ENCODE measurements at places on chromosomes 1 and 21.

- DNase-seq, result no peak
Measured at GRCh38 chr1:209064850-209065706, 518.4 kb upstream of the CAMK1G start.

- DNase-seq, result no peak
Measured at GRCh38 chr1:25487628-25488027, 55.8 kb upstream of the LDLRAP1 start.

GRCh38 chr1:199742547-199742946 is 285.0 kb upstream of the NR5A2 start:
- no peak for DNase-seq

GRCh38 chr21:35488946-35489345 is 439.8 kb upstream of the RUNX1 start:
- DNase-seq, result no peak

GRCh38 chr1:229270547-229271447 is at the start of gene RAB4A:
Gene RAB4A, plus strand, starts transcription at chr1:229271111. Its CDS starts 229 bp downstream, at chr1:229271340.
- DNase-seq, result peak; percentile 74

DNA sequence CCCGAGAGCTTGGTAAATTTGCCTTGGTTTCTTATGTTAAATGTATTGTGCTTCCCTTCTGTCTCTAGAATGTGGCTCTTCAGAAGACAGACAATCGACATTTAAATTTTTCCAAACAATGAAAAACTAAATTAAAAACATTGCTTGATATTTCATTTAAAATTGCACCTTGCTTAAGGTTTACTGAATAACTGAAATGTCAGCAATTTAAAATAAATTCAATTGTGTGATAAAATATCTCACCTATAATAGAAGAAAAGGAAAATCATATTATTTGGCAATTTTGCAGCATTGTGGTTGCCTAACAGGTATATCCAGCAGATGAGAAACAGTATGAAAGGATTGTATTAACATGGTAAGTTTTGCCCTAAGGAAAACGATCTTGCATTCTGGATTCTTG is 56.5 kb downstream of the MAP3K21 start:
- DNase-seq, result no peak

DNA sequence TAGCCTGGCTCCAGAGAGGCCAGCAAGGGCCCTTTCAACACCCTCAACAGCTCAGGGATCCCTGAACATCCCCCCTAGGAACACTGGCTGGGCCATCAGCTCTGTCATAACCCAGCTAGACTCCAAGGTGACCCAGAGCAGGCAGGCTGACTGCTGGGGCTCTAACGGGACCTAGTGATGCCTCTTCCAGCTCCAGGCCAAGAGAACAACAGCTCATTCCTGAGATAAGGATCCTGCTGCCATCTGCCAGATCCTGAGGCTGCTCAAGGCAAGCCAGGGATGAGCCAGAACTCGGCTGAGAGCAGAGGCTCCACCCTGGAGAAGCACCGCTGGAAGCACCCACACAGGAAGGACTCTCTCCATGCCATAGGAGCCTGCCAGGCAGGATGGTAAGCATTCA is 2.0 kb downstream of the VSIG8 start:
- no peak for DNase-seq

- no peak for DNase-seq
Measured at GRCh38 chr1:51973587-51974474, 16.7 kb downstream of the RAB3B start.

GRCh38 chr1:96596226-96596922 is 125.2 kb upstream of the PTBP2 start:
- no peak for DNase-seq

GRCh38 chr1:33561576-33561975 is 89.1 kb downstream of the ZSCAN20 start:
- no peak for DNase-seq

GRCh38 chr1:53379662-53380002 is 51.8 kb upstream of the LRP8 start:
- DNase-seq, result no peak

DNA sequence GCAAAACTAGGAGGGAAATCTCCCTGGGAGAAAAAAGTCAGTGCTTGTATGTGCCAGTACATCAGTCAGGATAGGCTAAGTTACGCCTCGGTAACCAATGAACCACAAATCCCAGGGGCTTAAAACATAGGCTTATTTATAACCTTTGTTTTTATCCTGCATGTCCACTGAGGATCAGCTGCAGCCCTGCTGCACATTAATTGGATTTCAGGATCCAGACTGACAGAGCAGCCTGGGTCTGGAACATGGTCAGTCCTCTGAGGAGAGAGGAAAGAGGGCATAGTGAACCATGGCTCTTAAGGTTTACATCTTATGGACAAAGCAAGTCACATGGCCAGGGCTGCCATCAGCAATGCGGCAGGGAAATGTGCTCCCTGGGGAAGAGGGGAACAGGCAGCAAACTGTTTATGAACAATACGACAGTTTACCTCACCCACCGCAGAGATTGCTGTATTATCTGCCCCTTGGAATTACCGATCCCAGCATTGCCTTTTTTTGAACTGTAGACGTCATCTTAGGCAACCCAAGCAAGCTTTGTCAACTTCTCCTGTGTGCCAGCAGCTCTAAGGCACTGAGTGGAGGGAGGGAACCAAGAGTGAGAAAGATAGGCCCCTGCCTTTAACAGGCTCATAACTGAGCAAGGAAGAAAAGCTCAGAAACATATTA is 9.1 kb upstream of the SPRR4 start:
- no peak for DNase-seq

DNA sequence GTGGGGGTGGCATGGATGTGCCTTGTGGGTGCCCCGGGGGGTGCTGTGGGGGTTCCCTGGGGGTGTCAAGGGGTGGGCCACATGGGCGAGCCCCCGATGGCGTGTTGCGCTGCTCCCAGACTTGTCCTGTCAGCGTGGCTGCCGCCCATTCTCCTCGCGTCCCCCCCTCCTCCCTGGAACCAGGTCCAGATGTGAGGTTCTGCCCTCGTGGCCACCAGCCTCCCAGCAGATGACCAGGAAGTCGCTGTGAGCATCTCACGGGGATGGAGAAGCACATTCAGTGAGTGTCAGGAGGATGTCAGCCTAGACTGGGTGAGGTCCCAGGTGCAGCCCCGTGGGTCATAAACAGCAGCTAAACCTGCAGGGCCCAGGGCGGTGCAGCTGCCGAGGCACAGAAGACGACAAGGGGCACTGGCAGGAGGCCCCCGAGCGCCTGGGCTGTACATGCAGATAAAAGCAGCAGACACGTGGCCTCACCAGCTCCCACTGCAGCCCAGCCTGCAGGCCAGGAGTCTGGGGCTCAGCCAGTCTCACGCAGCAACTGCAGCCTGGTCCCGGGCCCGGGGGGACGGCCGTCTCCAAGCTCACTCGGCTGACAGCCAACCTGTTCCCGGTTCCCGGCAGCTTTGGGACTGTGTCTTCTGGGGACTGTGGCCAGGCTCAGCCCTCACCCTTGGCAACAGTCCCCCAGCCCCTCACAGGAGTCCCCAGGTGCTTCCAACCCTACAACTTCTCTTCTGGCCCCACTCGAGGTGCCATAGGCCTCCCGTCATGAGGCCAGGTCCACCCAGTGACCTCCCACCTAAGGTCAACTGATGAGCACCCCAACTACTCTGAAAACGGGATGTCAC is 17.5 kb upstream of the COL6A2 start:
- no peak for DNase-seq

GRCh38 chr1:25701030-25701785 is 84.6 kb downstream of the MAN1C1 start:
- no peak for DNase-seq

DNA sequence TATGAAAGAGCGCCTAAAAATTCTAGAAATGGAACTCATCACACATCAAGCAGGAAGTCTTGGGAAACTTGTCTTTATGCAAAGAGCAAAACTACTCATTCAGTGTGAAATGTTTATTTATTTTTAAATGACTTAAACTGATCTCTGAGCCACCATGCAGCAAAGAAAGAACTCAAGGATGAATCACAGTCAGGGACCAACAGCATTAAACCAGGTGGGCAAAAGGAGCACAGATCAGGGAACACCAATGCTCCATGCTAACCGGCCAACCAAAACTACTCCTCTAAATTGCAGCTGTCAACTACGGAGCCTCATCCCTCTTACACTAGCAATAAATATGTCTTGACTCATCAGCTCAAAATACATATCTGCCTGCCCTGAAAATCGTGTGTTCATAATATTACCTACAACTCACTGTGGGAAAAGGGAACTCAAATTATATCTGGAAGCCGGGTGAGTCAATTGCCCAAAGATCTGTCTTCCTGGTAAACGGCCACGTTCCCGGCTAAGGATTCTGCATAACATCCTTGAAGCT is 129.2 kb downstream of the PTPN14 start:
- no peak for DNase-seq

- DNase-seq, result no peak
Measured at GRCh38 chr1:11071463-11072215, 11.8 kb upstream of the SRM start.

DNA sequence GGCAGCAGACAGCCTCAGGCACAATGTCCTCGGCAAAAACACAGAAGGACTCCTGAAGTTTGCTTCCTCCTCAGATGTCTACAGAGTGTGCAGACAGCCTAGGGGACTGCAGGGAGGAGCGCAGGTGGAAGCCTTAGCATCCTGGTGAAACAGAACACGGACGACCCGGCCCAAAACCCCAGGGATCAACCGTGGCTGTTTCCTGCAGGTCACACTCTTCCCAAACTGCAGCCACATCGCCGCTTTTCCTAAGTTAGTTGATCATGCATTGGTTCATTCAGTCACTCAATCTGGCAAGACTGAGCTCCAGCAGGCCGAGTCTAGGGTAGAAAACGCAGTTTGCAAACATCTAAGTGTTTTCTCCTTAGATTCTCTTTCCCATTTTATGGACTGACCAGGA is 33.4 kb downstream of the FHAD1 start:
- no peak for DNase-seq

GRCh38 chr21:45031571-45032191 is 42.7 kb upstream of the ADARB1 start:
- DNase-seq, result no peak

DNA sequence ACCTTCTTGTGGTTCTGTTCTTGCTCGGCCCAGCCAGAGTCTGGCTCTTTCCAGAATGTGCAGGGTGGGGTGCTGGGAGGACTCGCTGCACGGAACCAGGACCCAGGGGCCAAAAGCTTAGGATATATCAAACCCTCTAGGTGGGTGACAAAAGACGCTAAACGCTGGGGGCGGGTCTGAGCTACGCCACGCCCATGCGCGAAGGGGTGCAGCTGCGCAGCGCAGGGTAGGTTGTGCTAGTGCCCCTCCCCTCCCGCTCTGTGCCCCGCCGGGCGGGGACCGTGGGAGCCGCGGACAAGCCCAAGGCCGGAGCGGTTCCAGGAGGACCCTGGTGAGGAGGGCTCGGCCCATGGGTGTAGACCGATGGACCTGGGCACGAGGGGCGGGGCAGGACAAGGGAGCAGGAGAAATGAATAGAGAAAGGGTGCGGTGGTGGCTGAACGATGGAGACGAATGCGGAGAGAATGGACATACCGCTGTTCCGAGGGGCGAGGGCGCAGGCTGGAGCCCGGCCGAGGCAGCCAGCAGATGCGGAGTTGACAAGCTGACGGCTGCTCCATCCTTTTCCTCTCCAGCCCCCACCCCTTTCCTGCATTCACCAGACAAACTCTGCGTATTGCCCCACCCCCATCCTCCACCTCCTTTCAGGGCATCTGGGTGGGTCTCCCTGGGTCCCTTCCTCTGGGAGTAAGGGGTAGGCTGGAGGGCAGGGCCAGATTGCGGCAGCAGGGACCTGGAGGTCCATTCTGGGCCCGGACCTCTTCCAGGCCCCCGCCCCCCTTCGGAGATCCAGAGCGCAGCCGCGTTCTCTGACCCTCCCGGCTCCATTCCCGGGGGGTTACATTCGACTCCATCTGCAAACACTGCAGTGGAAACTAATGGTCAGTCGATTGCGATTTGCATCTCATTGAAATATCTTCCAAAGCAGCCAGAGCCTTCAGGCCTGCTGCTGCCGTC is at the start of gene RUSC1:
Gene RUSC1 (plus strand): TSS at position 234 of the 957 bp plus-strand sequence. CDS start 880 bp downstream, outside the sequence.
- peak; percentile 65 for DNase-seq

DNA sequence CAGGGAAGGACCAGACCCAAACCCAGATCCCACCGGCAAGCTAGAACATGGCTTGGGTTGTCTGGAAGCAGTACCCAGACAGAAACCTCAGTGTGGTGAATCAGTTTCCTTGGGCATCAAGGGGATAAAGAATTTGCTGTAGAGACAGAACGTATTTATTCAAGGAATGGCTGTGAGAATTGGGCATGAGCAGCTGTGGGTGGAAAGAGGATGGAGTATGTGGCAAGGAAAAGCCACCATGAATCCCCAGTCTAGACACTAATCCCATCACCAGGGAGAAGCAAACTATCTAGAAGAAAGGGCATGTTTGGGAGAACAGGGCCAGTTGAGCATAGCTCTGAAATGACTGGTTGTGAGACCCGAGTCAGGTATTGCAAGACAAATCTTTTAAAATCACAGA is 109.2 kb downstream of the TOMM20 start:
- no peak for DNase-seq

DNA sequence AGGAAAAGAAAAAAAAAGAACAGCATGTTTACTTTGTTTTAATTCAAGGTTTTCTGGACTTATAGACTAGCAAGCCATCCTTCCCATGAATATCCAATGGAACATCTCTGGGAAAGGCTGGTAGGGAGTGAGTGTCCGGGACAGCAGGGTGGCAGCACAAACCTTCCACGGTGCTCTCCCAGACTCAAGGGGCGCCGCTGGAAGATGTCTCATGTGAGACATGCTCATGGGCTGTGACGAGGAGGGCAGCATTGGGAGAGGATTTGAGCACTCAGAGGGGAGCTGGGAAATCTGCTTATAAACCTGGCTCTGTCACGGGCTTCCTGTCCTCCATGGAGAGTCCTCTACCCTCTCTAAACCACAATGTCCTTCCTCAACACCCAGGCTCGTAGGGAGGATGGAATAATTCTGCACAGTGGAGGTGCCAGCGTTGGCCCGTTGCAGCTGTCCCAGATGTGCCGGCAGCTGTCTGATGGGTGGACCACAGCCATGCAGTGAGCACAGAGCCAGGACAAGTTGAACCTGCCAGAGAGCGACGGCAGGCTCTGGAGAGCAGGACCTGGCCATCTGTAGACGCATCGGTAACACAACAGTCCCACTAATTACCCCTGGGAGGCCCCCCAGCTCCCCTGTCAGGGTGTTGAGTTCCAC is 100.1 kb upstream of the IGSF21 start:
- DNase-seq, result no peak

DNA sequence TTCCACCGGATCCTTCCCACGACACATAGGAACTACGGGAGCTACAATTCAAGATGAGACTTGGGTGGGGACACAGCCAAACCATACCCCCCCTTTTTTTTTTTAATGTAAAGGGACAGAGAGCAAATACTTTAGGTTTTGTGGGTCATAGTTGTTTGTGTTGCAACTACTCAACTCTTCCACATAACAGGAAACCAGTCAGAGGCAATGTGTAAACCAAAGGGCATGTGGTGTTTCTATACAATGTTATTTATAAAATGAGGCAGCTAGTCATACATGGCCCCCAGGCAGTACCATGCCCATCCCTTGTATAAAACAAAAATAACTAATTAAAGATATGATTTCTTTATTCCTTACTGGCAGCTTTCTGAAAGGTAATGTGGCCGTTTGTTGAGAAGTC is 845.4 kb upstream of the ADAMTS5 start:
- no peak for DNase-seq

Data from CD4-positive, alpha-beta T cell treated with Interleukin-6 at 100 ng/mL for 8 hours (primary cell).